Cerebellar cortex (tissue), 1 donor: ENCODE measurements at places on chromosomes 4 and X.

DNA sequence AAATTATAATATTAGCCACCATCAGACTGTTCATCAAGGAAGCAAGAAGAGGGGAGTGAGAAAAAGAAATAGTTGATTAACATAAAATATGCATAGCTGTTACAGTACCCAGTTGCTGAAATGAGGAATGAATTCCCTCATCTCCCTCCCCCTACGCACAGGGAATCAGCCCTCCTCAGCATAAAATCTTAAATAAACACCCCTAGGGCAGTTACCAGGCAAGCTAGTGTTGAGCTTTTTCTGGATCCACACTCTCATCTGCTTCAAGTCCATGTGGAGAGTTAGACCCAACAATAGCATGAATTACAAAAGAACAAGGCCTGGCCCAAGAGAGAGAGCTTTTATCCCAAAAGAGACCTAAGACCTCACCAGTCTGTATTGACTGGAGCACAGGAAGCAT, 19.0 kb upstream of the SYTL4 start:
- no peak for DNase-seq

DNA sequence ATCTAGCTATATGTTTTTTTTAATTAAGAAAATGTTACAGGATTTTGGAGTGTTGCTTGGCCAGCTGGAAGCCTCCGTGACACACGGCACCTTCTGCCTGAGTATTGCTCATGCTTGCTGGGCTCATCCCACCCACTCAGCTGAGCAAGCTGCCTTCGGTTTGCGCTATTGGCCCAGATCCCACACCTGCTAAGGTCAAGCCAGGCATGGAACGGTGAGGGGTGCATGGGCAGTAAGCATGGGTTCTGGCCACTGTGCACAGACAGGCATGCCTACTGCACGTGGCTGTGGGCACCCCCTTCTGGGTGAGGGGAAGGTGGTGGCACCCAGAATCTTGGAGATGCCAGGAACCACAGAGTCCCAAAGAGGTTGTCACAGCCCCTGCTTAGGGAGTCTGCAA, 1178.4 kb upstream of the PCDH7 start:
- no peak for DNase-seq

DNA sequence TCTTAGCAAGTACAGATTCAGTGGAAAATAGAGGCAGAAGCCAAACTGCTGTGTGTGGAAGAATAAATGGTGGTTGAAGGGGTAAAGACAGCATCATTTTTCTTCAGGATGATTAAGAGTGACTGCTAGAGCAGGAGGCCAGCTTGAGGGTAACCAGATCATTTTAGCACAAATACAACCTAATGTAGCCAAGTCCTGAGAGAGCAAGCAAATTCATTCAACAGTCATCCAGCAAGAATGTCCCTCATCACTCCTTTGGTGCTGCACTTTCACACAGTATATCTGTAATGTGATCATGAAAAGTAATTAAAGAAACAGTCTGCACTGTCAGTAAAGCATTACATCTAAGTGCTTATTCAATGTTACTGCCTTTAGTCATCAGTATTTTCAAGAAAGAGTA, 44.8 kb downstream of the NPFFR2 start:
- DNase-seq, result no peak

GRCh38 chr4:174538123-174538875, 16.0 kb upstream of the HPGD start:
- no peak for DNase-seq

DNA sequence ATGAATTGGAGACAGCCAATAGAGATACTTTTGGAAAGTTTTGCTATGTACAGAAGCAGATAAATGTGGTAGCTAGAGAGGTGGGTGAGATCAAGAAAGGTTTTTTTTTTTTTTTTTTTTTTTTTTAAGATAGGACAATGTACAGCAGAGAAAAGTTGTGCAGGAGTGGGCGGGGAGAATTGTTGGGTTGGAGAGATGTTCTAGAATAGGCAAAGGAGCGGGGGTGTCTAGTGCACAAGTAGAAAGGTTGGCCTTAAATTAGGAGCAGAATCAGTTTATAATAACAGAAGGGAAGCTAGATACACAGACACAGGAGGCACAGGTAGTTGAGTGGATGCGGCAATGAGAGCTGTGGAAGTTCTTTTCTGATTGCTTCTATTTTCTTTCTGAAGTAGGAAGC, 66.2 kb upstream of the PGK1 start:
- no peak for DNase-seq

DNA sequence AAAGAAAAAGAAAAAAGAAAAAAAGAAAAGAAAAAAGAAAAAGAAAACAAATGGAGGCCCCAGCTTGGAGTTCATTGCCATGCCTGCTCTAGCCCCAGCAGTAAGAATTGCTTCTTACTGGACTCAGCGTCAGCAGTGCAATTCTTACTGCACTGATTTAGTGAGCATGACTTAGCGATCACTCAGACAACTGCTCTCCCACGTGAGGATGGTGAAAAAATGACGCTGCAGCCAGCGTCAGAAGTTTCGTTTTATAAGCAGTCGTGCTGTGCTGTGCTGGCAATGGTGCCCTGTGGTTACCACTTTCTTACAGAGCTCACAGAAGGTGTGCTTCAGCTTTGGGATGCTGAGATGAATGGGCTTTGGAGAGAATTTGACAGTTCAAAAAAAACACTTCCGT, 68.3 kb upstream of the DDX3X start:
- no peak for DNase-seq

DNA sequence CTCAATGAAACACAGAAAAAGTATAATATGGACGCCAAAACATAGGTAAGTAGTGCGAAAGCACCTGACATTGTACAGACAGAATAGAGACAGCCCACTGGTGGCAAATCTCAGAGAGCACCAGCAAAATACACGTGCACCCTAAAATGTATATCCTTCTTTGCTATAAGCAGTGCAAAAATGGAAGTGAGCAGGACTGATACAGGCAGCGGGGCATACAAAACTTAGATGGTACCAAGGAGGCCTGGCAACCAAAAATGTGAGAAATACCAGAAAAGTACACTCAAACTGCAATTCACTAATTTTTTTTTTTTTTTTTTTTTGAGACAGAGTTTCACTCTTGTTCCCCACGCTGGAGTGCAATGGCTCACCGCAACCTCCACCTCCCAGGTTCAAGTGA, 63.9 kb downstream of the EIF4E start:
- no peak for DNase-seq

DNA sequence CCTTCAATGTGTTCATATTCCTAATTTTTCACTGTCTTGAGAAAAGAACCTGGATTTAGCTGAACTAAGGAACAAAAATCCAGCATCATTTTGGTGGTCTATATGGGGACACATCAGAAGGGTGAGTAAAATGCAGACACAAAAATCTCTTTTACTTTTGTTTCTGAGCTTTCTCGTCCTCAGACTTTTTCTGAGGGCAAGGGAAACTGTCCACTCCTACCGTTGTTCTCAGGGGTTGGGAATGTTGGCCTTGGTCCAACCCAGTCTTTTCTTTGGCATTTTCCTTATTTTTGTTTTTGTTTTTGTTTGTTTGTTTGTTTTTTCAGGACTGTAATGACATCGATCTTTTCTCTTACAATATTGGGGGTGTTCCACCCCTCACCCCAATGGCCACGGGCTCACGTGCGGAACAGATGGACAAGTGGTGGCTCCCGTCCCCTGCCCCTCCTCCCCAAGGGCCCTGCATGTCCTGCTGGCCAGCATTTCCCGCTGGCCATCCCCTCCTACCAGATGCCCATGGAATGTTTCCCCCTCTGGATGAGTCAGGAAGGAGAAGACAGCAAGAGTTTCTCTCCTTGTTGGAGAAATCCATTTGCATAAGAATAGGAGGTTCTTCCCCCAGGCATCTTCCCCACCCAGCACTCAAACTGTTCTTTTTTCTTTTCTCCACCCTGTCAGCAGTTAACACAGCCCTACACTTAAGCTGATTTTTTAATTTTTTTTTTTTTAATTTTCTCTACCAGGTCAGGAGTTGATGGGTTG, 305.4 kb upstream of the NDST4 start:
- no peak for DNase-seq

DNA sequence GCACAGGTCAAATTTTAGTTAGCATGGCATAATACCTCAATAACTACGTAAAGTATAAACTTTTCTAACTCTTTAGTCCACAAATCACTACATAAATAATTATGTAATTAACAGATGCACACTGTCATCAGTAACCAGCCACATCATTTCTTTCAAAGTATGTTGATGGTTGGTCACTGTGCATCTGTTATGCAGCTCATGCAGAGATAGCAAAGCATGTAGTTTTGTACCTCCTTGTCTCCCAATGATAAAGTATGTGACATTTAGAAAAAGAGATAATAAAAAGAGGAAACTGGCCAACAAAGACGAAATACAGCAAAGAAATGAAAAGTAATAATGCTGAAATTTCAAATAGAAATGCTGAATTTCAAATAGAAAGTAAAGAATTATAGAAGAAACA, 2.9 kb downstream of the LAMTOR3 start:
- no peak for DNase-seq

DNA sequence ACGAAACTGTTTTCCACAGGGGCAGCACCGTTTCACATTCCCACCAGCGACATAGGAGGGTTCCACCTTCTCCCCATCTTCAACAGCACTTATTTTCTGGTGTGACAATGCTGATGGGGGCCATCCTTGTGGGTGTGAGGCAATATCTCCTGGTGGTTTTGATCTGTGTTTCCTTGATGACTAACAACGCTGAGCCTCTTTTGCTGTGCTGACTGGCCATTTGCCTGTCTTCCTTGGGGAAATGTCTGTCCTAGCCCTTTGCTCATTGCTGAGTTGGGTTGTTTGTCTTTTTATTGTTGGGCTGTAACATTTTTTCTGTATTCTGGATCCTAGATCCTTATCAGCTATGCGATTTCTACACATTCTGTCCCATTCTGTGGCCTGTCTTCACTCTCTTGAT, 33.7 kb downstream of the ATP2B3 start:
- DNase-seq, result no peak

GRCh38 chrX:102835504-102836146, 101.4 kb upstream of the RAB40AL start:
- peak; percentile 15 for DNase-seq

DNA sequence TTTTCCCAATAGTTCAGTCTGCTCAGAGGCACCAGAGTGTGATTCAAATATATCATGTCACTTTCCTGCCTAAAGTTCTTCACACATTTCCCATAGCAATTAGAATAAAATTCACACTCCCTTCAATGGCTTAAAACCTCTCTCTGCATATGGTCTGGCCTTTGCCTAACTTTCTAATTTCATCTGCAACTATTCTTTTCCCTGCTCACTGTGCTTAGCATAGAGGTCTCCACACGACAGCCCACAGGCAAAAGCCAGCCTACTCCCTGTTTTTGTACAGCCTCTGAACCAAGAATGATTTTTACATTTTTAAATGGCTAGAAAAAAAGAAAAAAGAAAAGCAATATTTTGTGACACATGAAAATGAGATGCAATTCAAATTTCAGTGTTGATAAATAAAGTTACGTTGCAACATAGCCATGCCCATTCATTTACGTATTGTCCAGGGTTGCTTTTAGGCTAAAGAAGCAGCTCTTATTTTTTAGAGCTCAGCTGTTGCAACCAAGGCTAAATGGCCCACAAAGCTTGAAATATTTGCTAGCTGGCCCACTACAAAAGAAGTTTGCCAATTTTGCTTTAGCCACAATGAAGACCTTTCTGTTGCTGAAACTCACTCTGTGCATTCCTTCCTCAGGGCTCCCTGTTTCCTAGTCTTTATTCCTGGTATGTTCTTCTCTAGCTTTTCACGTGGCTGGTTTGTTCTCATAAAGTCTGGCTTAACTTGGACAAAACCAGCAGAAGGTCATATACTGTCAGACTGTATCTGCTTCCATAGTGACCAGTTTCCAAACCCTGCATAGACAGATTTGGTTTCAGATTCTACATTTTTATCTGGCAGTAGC, 26.6 kb upstream of the IRF2 start:
- no peak for DNase-seq

DNA sequence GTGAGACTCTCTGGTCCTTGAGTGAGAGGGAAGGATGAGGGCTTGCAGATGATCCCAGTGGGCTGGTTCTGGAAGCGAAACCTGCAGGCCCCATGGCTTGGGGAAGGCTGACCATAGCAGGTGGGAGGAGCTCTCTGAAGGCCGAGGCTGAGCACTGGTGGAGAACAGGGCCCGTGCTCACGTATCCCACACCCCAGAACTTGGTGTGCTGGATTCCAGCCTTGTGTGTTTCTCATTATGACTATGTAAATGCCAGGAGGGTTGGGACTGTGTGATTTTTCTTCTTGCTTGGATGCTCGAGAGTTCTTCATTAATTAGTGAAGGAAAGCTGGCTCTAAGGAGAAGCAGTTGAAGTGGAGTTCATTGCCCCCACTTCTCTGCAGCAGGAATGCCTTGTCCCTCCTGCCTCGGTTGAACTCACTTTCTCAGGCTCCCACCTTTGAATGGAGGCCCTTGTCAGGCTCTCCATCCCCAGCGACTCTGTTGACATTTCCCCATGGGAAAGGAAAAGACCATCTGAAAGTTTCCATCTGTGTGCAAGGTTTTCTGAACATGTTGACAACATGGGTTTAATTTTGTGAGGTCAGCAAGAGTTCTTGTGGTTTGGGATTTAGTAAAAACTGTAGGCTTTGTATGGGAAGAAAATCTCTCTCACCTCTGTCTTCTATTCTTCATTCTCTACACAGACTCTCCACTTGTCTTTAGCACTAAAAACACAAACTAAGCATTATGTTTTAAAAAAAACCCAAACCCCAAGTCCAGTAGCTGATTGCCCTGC, 57.7 kb downstream of the TBL1X start:
- DNase-seq, result no peak

- DNase-seq, result no peak
Measured at GRCh38 chr4:169051761-169052593, 41.9 kb upstream of the CBR4 start.

DNA sequence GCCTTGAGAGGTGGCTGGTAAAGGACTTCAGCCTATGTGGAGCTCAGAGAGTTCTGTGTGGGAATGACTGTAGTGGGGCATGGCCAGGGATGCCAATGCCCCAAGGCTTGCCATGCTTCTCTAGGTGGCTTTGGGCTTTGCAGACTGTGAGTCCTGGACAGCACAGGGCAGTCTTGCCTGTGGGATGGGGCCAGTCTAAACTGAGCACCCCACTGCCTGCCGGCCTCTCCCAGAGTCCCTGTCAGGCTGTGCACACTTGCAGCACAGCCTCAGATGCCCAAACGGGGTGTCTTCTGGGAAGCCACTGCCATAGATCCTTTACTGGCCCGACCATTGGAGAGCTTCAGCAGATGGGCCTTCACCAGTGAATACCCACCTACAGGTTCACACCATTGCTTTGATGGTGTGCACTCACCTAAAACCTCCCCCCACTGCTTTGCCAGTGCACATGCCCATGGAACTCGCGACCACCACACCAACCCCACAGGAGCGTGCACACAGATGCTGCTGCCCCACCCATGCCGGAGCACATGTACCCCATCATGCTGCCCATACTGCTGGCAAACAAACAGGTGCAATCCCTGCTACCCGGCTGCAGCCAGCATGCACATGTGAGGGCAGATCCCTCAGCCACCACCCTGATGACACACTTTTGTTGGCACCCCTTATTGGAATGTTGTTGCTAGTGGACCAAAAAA, 97.3 kb upstream of the CNKSR2 start:
- DNase-seq, result no peak
